NT2/D1 (cell line): ENCODE measurements at places on chromosomes 5 and 9.

GRCh38 chr9:86809759-86810367 lies 137.4 kb downstream of the GAS1 start:
- no peak for DNase-seq

DNA sequence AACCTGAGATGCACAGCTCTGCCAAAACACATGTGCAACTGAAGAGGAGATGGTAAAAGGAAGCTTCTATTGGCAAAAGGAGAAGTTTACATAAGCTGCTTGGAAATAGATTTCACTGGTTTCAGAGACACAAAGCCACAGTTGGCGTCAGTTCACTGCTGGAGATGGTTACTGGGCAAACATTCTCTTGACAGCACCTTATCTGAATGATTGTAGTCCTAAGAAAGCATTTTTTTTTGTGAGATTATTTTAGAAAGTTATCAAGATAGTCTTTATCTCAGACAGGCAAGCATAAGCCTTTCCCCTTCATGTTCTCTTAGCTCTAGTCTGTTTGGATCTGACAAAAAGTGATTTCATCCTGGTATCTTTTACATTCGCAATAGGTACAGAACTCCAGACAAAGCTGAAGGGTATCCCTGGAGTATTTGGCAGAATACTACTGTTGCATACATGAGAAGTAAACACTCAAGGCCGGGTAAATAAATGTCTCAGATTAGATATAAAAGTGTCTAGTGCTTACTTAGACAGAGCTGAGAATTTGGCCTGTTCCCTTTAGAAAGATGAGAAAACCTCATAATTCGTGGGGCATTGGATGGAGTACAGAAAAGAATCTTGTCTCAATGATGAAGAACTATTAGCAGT lies 1668.0 kb upstream of the NUDT12 start:
- DNase-seq = no peak

GRCh38 chr9:113822315-113822714 lies 53.8 kb upstream of the ZNF618 start:
- DNase-seq = no peak

GRCh38 chr5:63125862-63126261 lies 547.2 kb downstream of the LRRC70 start:
- no peak for DNase-seq

GRCh38 chr9:131635285-131635684 lies 90.0 kb downstream of the PRRT1B start:
- DNase-seq = peak; percentile 58

DNA sequence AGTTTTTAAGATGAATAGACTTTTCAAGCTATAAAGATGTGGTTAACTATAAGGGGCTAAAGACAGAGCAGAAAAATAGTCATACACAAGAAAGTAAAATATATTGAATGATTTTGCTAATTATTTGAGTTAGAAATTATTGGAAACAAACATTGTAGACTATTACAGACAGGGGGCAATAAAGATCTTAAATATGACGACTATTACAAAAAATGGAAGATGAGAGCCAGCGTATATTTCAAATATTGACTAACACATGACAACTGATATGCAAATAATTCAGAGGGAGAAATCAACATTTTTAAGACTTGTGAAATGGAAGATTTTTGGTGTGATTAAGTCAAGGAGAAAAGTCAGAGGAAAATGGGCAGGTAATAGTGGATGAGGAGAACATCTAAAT lies 520.2 kb upstream of the NUDT12 start:
- DNase-seq = no peak

DNA sequence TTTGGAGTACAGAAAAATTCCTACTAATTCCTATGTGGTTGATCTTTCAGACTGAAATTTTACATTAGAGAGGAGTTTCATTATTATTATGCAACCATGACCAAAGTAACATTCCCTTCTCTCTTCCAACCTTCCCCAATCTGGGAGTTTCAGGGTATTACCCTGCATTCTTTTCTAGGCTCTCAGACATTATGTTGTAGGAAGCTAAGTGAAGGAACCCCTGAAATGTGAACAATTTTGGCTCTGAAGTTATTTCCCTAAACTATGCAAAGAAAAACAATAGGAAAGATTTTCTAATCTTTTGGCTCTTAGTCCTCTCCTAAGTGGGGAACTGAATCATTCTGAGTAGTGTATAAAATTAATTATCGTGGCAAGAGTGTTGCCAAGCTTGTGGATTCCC lies 63.3 kb upstream of the ZFAND5 start:
- DNase-seq = no peak

GRCh38 chr5:134242146-134242545 lies 16.3 kb upstream of the PPP2CA start:
- DNase-seq = no peak

GRCh38 chr9:72352911-72353388 lies 12.1 kb downstream of the ZFAND5 start:
- DNase-seq = no peak

DNA sequence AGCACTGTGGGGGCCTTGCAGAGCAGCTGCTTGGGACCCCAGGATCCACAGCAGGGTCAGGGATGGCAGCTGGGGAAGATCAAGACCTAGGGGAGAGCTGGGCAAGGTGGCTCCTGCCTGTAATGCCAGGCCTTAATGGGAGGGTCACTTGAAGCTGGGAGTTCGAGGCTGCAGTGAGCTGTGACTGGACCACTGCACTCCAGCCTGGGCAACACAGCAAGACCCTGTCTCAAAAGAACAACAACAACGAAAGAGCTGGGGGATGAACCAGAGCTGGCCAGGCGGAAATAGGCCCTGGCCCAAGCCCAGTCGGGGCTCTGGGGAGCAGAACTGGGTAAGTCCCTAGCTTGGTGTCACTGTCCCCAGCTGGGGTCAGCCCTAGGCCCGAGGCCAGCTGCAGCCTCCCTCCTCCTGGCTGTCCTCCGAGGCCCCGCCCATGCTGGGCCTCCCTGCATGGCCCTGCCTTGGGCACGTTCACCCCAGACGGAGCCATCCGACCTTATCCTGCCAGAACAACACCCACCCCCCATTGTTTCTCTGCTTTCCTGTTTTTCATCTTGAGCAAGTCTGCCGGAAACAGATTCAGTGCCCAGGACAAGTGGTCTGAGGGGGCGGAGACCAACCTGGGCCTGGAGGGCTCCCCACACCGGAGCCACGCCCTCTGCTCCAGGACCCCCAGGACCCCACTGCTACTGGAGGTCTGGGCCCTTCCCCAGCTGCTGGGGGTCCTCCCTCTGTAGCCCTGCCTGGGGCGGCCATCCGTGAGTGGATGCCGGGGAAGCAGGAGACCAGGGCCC lies 1.9 kb downstream of the DIPK1B start:
- no peak for DNase-seq

GRCh38 chr9:114276908-114277821 lies 45.7 kb upstream of the ORM1 start:
- no peak for DNase-seq

- DNase-seq = no peak
Measured at GRCh38 chr5:122312591-122313406, 762 bp downstream of the SNCAIP start.

GRCh38 chr5:134769206-134769605 lies 10.6 kb downstream of the DDX46 start:
- DNase-seq = no peak

- no peak for DNase-seq
Measured at GRCh38 chr5:88799938-88800535, 82.9 kb downstream of the MEF2C start.

- DNase-seq = no peak
Measured at GRCh38 chr9:128208946-128209669, 5.9 kb downstream of the DNM1 start.

GRCh38 chr9:89854715-89855475 lies 250.1 kb downstream of the GADD45G start:
- no peak for DNase-seq

DNA sequence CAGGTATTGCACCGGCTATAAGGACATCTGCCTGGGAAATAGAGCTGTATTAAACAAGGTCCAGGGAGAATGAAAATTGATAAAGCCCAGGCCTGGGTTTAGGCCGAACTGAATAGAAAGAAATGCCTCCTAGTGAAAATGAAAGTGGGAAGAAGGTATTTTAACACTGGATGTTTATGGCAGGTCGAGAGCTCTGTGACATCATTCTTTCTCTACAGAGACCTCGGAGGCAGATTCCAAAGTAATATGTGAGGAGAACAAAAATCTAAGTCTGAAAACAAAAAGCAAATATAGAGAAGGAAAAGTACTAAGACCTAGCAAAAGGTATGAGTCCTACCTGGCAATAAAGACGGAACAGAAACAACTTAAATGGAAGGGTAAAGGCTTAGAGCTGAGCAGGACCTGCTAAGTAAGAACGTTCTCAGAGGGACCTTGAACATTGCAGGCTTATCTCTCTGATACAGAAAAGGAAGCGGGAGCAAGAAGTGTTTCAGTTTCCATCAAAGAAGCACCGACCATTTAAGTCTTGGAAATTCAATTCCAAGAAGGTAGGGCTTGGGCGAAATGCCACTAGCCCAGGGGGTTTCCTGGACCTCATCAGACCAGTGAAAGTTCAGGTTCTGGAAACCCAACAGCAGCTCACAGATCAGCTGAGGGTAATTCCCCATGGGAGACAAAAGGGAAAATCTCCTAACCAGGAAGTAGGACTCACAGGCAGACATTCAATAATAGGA lies 80.0 kb downstream of the SUSD1 start:
- DNase-seq = no peak

DNA sequence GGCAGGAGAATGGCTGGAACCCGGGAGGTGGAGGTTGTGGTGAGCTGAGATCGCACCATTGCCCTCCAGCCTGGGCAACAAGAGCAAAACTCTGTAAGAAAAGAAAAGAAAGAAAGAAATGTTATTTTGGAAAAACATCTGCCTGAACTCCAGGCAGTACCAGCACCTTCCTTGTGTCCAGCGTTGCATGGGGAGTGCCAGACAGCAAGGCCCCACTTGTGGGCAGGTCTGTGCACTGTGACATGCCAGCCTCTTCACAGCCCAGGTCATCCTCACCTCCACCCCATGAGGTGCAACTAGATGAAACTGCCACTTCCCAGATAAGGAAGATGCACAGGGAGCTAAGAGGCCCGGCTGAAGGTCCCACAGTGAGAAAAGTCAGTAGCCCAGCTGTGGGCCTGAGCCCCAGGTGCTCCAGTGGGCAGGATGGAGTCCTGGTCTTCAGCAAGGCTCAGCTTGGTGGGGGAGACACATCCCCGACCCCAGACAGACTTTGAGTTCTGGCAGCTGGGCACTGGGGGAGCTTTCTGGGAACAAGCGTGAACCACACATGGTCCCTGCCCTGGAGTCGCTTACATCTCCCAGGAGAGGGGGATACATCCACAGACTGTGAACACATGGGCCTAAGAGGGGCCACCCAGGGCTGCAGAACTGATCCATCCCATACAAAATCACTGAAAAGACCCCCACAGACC lies 146.9 kb upstream of the IER5L start:
- DNase-seq = no peak
